Fibroblast of skin of back (primary cell): ENCODE measurements at places on chromosomes 2 and 18.

DNA sequence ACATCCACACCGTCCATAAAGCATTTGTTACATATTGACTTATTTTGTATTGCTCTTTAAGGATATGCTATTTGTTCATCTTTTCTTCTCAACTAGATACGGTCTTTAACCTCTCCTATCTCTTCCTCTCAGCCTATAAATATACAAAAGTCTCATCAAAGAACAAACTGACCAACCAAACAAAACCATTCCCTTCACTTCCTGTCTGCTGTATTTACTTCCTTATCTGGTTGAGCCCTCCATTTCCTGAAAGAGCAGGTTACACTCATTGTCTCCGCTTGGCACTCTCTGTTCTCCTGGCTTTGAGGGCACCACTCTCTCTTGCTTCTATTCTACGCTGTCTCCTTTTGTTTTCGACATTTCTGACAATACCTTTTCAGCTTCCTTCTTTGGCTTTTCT, 431.9 kb upstream of the TCF4 start:
- DNase-seq: no peak

DNA sequence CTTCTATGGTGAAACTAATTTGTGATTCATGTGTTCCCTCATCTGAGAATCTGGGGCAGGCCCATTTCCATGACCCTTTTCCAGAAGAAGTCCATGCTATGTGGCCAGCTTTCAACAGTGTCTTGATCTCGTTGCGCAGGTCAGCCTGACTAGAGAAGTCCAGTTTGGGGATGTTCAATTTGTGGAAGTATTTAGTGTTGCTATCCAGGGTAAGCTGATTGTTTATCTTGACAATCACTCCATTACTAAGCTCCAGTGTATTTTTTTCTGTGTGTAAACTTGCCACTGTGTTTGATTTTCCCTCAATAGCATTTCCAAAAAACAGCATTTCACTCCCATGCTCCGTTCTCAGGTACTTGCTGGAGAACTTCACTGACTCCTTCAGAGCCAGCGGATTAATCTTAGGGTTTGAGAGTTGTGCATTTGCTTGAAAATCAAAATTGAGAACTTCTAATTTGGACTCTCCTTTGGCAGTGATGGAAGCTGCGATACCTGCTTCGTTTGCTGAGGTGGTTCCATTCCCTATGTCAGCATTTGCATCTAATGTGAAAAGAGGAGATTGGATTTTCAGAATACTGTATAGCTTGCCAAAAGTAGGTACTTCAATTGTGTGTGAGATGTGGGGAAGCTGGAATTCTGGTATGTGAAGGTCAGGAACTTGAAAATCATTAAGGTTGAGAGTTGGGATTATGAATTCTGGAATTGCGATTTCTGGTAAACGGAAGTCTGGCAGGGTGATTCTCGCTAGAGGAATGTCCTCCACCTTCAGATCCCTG, 35.7 kb downstream of the APOB start:
- no peak for DNase-seq

- peak; percentile 43 for DNase-seq
Measured at GRCh38 chr2:14261771-14262170, 370.7 kb upstream of the LRATD1 start.

DNA sequence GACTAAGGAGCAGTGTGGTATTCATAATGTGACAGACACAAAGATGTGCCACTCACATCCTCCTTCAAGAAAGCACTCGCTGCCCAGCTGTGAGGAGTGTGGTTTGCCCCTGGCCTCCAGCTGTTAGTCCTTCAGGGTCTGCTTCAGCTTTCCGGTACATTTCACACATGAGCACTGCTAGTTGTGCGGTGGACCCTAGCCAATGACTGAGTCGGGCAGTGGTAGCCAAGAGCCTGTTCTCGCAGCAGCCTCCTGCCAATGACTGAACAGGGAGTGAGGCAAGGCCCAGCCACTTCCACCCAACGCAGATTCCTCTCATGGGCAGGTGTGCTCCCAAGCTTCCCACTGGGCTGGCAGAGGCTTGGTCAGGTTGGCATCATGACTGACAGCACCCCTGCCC, 254.3 kb downstream of the RBM43 start:
- no peak for DNase-seq

- no peak for DNase-seq
Measured at GRCh38 chr2:197596766-197597165, 78.6 kb downstream of the RFTN2 start.

DNA sequence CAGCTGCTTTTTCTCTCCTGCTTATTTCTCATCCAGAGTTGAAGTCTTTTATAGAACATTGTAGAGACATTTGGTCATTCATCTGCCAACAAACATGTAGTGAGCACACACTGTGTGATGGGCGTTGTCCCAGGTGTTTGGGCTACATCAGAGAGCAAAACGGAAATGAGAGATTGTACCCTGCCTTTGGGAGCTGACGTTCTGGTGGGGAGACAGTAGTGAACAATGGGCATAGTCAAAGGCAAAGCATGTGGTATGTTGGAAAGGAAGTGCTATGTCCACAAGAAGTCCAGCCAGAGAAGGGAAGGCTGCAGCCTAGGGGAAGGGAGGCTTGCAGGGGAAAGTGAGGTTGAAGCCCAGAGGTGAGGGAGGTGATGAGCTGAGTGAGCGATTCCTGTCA, 78.1 kb downstream of the PIEZO2 start:
- no peak for DNase-seq

GRCh38 chr2:64780041-64780440, 126.3 kb upstream of the SERTAD2 start:
- peak; percentile 29 for DNase-seq

- no peak for DNase-seq
Measured at GRCh38 chr2:16103614-16104314, 163.4 kb downstream of the MYCN start.

DNA sequence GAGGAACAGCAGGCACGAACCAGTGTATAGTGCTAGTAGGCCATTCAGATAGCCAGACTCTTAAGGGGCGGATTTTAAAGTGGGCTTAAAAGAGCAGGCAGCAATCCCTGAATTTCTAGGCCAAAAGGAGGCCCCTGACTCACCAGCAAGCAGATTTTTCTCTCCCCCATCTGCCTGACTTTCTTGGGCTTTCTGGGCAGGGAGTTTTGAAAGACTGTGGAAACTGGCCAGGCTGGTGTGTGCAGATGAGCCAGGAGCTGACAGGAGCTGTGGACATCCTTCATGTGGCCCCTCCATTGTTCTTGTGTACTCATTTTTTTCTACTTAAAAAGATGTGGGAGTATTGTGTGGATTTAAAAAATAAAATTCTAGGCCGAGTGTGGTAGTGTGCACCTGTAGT, 59.0 kb downstream of the GLI2 start:
- DNase-seq: no peak

- DNase-seq: no peak
Measured at GRCh38 chr2:232623768-232624765, 9.3 kb upstream of the EFHD1 start.

GRCh38 chr2:8441986-8442385, 239.9 kb upstream of the ID2 start:
- no peak for DNase-seq

DNA sequence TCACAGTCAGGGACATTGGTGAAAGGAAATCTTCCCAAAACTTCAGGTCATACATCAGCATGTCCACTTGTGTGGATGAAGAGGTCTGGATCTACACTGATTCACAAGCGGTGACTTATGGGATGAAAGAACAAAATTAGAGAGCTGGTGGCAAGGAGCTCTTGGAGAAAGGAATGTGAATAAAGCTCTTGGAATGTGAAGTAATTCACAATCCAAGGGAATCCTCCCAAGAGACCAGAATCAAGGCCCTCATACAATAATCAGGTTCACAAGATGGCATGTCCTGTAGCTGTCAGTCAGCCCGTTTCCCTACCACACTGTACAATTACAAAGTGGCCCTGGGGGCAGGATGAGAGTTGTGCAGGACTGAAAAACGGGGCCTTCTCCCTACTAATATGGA, 96.2 kb downstream of the MRPS9 start:
- DNase-seq: peak; percentile 65

DNA sequence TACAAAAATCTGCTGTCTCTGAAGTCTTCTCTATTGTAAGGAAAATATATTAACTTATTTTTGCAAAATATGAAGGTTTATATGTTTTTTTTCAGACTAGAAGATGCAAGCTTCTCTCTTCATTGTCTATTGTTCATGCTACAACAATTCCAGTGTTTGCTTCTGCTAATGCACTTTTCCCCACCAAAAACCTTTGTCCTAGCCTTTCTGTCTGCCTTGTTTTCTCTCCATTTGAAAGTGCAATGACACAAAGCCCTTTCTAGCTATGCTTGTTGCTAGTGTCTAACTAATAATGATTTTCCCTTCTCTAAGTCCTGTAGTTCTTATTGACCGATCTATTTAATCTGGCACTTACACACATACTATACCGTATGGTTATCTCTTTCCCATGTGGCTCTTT, 369.5 kb upstream of the CELF4 start:
- no peak for DNase-seq

GRCh38 chr2:200081236-200081635, 125.9 kb downstream of the MAIP1 start:
- DNase-seq: no peak

DNA sequence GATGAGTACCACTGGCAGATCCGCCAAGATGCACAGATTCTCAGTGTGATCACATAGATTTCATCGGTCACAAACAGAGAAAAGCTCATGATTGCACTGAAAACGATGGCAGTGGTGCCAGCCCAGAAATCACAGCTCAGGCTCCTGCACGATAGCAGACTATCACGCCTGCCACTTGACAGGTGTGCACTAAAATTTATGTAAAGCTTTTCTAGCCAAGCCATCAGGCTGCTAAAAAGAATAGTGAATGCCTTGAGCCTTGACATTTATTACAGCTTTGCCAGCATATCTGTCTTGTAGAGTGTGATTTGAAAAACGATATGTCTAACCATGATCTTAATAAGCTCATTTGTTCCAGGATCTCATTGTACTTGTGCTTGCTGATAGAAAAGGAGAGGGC, 409.5 kb upstream of the CWC22 start:
- no peak for DNase-seq

GRCh38 chr2:233331536-233331935, 22.8 kb upstream of the DGKD start:
- DNase-seq: no peak
